ENCODE measurements at places on chromosomes 3 and 15.
A peak's percentile ranks its signal among the peaks of the same experiment; 100 is the strongest.

DNA sequence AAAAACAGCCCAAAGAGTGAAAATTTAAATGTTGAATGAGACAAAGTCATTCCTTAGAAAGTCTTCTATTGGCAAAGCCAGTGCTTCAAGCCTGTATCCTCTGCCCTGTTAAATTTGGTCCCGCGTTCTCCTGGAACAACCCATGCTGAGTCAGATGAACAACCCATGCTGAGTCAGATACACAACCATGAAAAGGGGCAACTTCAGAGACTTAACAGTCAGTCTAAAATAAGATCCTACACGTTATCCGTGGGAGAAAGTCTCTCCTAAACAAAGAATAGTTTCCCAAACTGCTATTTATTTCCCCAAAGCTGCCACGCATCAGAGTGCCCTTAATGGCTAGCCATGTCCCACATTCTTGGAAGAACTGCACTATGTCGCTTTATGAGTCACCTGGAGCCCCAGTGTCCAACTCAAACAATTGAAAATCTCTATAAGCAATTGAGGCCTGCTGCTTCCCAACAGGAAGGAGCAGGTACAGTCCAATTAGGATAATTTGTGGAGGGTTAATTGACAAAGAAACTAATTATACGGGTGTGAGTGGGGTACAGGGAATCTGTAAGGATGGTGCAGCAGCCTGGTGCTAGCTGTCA is 66.1 kb downstream of the WHAMM start:
- peak; percentile 64 for DNase-seq

- DNase-seq = no peak
Measured at GRCh38 chr3:100602506-100603444, 6.6 kb upstream of the ADGRG7 start.

GRCh38 chr15:29034151-29034550 is 148.4 kb downstream of the APBA2 start:
- peak; percentile 21 for DNase-seq

DNA sequence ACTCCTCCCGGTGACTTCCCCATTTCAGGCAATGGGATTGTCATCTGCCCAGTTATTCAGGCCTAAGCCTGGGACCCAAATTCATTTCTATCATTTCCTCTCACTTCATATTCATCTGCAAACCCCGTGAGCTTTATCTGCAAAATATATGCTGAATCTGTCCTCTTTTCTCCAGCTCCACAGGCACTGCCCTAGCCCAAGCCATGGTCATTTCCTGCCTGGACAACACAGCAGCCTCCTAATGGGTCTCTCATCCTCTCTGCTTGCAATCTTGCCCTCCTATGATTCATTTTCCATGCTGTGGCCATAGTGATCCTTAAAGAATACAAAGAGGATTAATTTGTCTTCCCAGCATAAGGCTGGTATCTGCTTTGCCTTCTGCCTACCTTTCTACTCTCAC is 6.1 kb downstream of the RBP2 start:
- no peak for DNase-seq

DNA sequence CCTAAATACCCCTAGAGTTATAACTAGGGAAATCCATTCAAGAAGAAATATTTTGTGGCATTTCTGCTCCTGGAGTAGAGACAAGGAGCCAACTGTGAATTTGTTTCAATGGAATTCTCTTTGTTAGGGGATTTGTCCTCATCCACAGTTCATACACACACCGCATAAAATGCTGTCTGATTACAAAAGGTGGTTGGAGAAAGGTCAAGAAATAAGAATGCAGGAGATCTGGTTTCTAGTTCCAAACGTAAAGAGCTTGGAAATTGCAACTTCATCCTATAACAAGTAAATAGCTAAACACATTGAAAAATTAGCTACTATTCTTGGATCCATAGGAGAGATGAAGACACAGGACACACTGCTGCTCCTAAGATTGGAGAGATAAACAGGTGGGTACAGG is 66.3 kb upstream of the NEDD4 start:
- DNase-seq = no peak

Data from fibroblast of skin of back (primary cell).